ENCODE measurements at places on chromosomes 4 and X.

DNA sequence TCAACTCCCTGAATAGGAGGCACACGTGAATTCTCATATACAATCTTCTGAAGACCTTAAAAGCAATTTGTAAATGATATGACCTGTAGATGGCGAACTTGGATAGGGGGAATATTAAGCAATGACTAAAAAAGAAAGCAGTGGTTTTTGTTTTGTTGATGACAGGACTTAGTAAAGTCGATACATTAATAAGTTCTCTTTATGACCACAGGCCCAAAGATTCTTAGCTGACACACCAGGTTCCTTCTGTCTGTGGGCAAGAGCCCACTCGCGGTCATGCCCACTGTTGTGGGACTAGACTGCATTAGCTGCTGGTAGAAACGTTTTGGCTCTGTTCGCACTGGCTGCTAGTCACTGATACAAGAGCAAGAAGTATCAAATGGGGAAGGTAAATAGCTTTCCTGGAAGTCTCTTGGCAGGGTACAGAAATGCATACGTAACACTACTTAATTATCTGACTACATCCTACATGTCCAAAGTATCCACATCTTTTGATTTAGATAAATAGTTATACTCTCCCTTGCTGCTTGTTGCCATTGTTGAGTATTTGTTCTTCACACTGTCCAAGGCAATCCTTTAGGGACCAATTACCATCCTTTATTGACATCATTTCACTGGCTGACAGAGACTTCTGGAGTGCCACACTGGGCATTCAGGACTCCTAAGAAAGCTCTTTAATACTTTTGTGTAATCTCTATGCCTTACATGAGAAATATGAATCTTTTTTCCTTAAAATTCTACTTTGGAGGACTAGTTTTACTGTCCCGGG lies 31.0 kb downstream of the ALPK1 start:
- DNase-seq: no peak

DNA sequence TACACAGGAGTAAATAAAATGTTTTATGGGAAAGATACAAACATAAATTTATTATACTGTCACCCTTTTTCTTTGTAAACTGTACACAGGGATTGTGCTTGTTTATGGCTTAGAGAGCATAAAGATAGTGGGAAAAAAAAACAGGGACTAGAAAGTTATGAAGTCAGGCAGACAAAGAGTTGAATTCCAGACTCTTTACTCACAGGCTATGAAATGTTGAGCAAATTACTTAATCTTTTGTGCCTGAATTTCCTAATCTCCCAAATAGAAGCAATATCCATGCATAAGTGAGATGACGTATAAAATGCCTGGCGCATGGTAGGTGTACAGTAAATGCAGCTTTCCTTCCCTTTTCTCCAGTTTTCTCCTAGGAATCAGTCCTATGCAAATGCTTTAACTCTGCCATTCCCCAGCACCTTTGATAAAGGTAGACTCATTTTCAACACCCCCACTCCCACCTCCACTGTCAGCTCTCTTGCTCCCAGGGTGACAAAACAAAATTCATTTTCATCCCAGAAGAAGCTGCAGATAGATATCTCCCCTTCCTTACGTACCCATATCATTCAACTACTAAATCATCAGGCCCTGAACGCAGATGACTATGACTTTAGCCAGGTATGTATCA lies 44.5 kb upstream of the BTC start:
- DNase-seq: no peak

DNA sequence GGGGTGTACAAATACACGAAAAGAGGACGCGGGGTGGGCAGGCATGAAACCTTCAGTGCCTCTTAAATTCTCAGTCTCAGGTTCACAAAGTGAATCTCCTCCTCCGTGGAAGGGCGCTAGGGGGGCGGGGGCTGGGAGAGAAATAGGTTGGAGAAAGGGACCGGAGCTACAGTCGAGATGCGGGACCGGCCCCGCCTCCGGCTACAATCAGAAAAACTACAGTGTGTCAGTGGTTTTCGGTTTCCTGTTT lies 3.4 kb downstream of the MAML3 start:
- DNase-seq: no peak

DNA sequence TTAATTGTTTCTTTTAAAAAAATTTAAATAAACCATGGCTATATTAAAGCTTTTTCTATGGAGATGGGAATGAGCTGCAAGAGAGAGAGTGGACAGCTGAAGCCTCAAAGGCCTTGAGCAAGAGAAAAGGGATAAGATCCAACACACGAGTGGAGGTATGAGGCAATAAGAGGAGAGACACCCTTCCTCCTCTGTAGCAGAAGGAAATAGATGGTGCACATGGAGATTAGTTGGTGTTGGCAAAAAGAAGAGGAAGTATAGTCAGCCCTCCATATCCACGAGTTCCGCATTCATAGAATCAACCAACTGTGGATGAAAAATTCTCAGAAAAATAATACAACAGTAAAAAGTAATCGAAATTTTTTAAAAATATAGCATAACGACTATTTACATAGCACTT lies 3.2 kb downstream of the CXorf38 start:
- no peak for DNase-seq

DNA sequence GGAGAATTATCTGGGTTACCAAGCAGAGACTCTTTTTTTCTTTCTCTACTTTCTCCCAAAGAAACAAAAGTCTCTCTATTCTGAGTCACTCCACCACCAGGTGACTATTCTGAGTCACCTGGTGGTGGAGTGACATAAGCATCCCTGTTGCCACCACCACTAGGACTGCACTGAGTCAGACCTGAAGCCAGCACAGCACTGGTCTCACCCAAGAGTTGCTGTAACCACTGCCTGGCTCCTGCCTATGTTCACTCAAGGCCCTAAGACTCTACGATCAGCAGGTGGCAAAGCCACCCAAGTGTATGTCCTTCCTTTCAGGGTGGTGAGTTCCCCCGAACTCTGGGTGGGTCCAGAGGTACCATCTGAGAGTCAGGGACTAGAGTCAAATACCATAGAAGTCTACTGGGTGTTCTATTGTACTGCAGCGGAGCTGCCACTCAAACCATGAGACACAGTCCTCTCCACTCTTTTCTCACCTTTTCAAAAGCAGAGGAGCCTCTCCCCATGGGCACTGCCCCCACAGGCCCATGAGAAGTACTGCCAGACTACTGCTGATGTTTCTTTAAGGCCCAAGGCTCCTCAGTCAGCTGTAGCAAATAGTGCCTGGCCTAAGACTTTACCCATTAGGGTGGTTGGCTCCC lies 209.6 kb upstream of the IRS4 start:
- DNase-seq: no peak

DNA sequence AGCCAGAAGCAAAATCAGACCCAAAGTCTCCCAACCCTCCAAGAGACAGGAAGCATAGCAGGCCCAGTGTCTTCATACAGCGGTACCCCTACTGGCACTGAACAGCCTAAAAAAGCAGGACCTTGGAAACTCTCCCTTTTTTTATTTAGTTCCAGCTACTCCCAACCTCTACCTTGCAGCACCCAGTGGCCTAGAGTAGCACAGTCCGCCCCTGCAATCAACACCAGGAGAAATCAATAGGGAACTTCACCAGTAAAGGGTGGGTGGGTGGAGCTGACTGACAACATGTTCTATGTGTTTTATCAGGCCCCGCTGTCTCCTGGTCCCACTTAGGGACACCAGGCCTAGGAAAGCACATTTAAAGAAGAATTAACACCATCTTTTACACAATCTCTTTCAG lies 378.5 kb upstream of the CT83 start:
- DNase-seq: no peak

GRCh38 chrX:48468247-48468671 lies 1.8 kb downstream of the SLC38A5 start:
- DNase-seq: peak; percentile 36

GRCh38 chr4:168503652-168504362 lies 7.0 kb downstream of the PALLD start:
- no peak for DNase-seq

DNA sequence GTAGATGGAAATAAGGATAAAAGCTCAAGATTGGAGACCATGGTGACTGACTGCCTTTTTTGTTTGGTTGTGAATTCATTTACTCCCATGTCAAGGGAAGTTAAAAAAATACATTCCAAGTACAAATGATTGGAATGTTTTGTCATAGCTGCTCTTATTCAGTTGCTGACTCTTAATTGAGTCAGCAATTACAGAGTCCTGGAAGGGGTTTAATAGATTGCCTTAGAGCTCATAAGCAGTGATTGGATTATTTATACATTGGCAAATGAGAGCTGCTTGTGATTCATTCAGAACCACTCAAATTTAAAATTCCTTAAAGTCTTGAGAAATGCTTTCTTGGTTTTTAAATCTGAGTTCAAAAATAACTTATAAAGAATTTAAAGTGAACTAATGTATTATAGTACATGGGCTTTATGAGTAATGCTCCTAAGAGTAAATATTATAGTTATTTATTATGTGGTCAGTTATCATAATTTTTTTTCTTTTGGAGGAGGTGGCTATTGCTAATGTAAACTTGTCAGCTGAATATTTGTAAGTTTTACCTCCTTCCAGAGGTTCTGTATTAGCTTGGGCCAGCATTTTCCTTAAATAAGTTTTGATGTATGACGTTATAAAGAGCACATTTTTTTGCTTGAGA lies 13.6 kb downstream of the JADE1 start:
- DNase-seq: no peak

DNA sequence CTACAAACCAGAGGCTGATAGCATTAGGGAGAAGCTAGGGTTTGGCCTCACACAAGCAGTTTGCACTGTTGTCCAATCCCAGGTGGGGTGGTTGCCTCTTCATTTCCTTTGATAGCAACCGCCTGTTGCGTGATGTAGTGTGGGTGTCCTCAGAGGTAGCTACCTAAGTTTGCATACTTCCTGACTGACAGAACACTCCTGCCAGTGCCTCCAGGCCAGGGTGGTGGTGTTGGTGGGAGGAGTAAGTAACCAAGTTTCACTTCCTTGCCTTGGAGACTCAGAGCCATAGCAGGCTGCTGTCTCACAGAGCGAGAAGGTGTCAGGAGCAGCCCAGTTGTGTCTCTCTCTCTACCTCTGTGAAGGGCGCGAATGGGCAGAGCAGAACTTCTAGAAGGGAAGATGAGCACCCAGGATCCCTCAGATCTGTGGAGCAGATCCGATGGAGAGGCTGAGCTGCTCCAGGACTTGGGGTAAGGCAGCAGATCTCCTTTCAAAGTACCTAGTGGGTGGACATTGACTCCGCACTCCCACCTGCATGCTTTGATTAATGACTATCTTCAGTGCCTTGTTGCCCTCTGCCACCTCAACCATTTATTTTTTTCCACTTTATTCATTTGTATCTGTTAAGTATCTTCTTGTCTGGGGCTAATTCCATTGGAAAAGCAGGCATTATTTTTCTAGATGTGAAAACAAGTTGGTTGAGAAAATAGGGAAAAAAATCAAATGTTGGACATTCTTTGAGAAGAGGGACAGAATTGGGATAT lies at the start of gene DAPP1:
DAPP1 (plus strand) TSS at position 283 of the 764 bp plus-strand sequence; CDS start at position 370, 87 bp downstream.
- peak; percentile 64 for DNase-seq

DNA sequence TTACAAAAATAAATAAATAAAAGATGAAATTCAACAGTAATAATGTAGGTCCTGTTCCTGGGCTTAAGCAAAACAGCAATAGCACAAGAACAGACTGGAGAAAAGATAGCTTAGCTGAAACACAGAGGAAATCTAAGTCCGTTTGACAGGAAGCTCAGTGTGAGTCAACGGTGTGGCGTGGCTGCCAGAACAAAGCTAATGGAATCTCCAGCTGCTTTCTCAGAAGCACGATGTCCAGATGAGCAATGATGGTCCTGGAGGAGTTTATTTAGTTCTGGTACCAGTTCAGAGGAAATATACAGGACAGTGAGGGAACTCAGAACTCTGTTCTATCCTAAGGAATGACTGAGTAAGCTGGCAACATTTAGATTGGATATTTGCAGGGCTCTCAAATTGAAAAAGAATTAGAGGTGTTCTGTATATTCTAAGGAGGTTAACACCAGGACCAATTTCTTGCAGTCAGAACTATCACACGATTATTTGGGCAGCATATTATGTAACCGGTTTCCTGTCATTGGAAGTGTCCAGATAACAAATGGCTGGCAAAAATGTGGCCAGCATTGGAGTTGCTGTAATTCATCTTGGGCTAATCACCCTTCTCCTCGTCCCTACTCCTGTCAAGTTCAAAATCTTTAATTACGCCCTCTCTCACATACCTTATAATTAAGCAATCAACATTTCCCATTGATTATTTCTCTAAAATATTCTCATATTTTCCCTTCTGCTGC lies 12.7 kb downstream of the GAB3 start:
- DNase-seq: no peak

GRCh38 chr4:182206916-182207315 lies 36.3 kb upstream of the TENM3 start:
- DNase-seq: no peak

- no peak for DNase-seq
These were observed 17.0 kb upstream of the DCLK2 start for GRCh38 chr4:150061086-150061776.

- DNase-seq: no peak
These were observed 37.6 kb upstream of the ERVMER34-1 start for GRCh38 chr4:52788806-52789205.
